ENCODE measurements at places on chromosomes 13 and 19. TPM values are rescaled to one million over a fixed set of nuclear protein-coding genes. Genes with fewer than 3 reads are reported as not detected.

DNA sequence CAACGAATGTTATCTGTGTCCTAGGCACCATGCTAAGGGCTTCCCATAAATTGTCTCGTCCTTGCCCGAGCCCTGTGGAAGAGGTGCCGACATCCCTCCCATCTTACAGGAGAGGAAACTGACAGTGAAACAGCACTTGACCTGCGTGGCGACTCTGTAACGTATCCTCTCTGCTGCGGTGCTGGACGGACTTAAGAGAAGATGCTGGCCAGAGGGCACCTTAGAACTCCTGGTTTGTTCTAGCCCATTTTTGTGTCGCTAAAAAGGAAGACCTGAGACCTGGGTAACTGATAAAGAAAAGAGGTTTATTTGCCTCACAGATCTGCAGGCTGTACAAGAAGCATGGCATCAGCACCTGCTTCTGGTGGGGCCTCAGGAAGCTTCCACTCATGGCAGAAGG lies 68.6 kb downstream of the KCTD15 start:
- DNase-seq = no peak

DNA sequence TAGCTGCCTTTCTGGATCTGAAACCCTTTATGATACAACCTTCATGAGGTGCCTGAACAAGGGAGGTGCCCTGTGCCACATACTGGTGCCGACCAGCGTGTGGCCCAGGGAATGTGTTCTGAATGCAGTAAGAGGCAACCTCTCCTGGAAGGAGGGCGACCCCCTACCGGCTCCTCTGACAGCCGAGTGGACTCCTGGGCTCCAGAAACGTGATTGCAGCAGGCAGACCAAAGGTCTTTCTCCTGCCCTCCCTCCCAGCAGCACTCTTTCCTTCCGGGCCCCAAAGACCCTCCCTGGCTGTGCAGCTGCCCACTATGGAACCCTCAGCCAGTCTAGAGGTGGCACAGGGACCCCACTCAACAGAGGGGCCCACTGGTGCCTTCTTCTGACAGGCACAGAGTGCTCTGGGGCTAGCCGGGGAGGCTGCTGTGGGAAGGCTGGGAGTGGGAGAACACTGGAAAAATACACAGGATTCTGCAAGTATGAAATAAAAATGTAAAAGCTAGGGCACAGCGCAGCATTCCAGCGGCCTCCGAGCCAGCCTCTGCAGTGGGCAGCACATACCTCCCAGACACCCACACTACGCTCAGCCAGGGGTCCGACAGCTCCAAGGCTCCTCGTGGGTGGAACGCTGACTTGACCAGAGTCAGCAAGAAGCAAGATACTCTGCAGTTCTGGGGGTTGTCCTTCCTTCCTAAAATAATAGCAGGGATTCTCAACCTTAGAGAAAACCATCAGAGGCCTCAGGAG lies 14.9 kb downstream of the SH3GL1 start:
- DNase-seq = no peak

GRCh38 chr19:51325161-51325976 lies 13.9 kb downstream of the IGLON5 start:
- no peak for DNase-seq

DNA sequence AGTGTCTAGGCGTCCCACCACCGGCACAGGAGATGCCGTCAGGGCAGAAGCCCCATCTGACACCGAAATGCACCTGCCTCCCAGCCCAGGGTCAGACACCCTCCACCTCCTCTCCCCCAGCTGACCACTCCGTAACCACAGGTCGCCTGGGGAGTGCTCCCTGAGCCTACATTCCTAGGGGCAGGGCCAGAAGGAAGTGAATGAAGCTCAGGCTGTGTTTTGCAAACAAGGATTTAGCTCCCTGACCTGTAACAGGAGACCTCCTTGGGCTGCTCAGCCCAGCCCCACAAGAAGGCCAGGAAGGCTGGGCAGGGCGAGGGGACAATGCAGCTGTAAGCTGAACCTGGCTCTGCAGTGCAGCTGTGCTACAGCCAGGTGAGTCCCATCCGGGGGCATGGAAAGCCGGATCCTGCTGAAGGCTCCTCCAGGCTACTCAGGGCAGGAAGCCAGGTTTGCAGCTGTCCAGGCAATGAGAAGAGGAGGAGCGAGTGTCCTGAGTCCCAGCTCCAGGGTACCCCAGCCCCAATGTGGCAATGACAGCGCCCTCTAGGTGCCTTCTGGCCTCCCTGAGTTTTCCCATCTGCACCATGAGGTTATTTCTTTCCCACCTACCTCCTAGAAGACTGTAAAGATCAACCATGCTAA lies 42.1 kb downstream of the RHPN2 start:
- no peak for DNase-seq

DNA sequence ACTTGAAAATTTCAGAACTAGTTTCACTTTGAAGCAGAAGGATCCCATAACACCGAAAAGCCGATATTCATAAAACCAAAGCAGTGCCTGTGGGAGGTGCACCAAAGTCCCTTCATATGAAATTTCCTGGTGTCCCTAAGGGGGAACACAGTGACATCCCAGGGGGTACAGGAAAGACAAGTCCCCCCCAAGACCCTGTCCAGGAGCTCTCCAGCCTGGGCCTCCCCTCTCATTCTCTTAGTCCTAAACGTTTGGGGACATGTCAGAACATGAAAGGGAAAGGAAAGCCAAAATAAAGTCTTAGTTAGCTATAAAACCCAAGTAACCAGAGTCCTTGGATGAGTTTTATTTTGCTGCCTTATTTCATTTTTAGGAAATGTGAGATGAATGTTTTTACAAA lies 56.6 kb downstream of the MRPL57 start:
- no peak for DNase-seq

GRCh38 chr13:113597391-113598080 lies 13.0 kb downstream of the TFDP1 start:
- DNase-seq = no peak

DNA sequence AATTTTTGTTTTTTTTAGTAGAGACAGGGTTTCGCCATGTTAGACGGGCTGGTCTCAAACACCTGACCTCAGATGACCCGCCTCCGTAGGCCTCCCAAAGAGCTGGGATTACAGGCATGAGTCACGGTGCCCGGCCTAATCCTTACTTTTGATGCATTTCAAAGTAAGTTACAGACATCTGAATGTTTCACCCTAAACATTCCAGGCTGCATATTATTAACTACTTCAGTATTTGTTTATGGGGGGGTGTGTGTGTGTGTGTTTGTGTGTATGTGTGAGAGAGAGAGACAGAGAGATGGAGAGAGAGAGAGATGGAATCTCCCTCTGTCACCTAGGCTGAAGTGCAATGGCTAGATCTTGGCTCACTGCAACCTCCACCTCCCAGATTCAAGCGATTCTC lies 13.1 kb downstream of the SULT2B1 start:
- DNase-seq = no peak

DNA sequence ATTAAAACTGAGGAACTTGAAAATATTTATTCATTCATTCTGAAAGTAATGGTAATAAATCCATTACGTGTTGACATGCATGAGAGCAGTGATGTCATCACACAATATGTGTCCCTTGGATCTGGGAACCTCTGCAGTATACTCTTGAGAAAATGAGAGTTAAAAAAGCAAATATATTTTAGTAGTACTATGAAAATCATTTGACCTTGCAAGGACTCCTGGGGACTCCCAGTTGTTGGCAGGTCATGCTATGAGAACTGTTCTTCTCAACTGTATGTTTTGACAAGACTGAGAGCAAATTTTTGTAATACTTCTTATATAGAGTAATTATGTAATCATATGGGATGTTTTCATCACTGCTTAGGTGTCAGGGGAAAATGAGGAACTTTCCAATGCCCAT lies 249.4 kb downstream of the PCCA start:
- DNase-seq = no peak

GRCh38 chr13:97369261-97369893 lies 64.6 kb upstream of the RAP2A start:
- no peak for DNase-seq

Gene TMEM150B
- polyA plus RNA-seq = 1.4 TPM

Gene ZNF491
- polyA plus RNA-seq = 5.1 TPM

Gene EFNA2
- 4.4 TPM for polyA plus RNA-seq

Gene ZNF419
- polyA plus RNA-seq = 19.3 TPM

Gene C19orf33
- 10.9 TPM for polyA plus RNA-seq

Gene ZNF28
- polyA plus RNA-seq = 23.6 TPM

Gene C19orf81
- polyA plus RNA-seq = 3.1 TPM

Data from renal pelvis (tissue), 12 donors.